Activated naive CD4-positive, alpha-beta T cell treated with anti-CD3 and anti-CD28 coated beads for 36 hours (primary cell): ENCODE measurements at places on chromosomes 5 and 9. TPM values are rescaled to one million over a fixed set of nuclear protein-coding genes. Genes with fewer than 3 reads are reported as not detected.
A peak's percentile ranks its signal among the peaks of the same experiment; 100 is the strongest.

DNA sequence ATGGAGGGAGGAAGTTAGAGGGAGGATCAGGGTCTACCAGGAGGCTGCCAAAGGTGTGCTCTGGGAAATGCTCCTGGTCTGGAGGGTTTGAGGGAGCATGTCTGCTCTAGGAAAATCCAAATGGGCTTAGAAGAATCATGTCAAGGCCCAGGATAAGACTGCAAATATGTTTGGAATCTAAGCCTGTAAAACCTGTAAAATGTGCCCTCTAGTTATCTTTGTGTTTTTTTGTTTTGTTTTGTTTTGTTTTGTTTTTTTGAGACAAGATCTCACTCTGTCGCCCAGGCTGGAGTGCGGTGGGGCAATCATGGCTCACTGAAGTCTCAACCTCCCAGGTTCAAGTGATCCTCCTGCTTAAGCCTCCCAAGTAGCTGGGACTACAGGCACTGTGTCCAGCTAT lies 135.4 kb downstream of the FGF1 start:
- H3K27me3 ChIP-seq = peaks cover 21% of the 10 kb centered on the region
- no peak overlapping the region for H3K27ac ChIP-seq
- DNase-seq = no peak
- peaks cover 13% of the 10 kb centered on the region for H3K4me1 ChIP-seq
- H3K36me3 ChIP-seq = no peaks in the 10 kb centered on the region

DNA sequence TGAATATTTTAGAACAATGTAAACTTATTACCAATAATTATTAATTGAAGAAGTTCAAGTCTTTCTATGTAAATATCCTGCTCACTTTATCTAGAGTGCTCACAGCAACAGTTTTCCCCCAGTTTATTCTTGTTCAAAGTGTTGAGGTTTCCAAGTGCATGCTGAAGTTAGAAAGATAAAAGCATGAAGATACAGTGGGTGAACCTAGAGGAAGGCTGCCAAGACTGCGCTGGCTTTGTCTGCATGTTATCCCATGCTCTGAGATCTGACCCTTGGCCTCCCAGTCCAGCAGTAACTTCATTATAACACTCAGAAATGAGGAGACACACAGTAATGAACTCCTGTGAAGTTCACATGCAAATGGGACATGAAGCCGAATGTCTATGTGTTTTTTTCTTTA lies 76.0 kb upstream of the PIP5K1B start:
- no peak overlapping the region for H3K4me3 ChIP-seq
- H3K27me3 ChIP-seq = no peaks in the 10 kb centered on the region
- no peaks in the 10 kb centered on the region for H3K36me3 ChIP-seq
- DNase-seq = no peak
- no peak overlapping the region for H3K27ac ChIP-seq

GRCh38 chr5:157308836-157309465 lies 43.0 kb downstream of the CYFIP2 start:
- DNase-seq = peak; percentile 44
- peaks cover 60% of the 10 kb centered on the region for H3K36me3 ChIP-seq

GRCh38 chr5:73199671-73200070 lies 26.7 kb downstream of the TMEM174 start:
- no peaks in the 10 kb centered on the region for H3K36me3 ChIP-seq
- peaks cover 65% of the 10 kb centered on the region for H3K27me3 ChIP-seq

GRCh38 chr5:96065685-96066385 lies 104.2 kb upstream of the ELL2 start:
- H3K4me3 ChIP-seq = no peak overlapping the region
- peaks cover 31% of the 10 kb centered on the region for H3K4me1 ChIP-seq
- peak; percentile 37 for DNase-seq
- no peaks in the 10 kb centered on the region for H3K36me3 ChIP-seq

GRCh38 chr9:35629597-35629996 lies 11.4 kb upstream of the CD72 start:
- H3K36me3 ChIP-seq = no peaks in the 10 kb centered on the region
- H3K4me3 ChIP-seq = no peak overlapping the region
- H3K27me3 ChIP-seq = no peaks in the 10 kb centered on the region
- H3K4me1 ChIP-seq = no peaks in the 10 kb centered on the region
- no peak overlapping the region for H3K27ac ChIP-seq

DNA sequence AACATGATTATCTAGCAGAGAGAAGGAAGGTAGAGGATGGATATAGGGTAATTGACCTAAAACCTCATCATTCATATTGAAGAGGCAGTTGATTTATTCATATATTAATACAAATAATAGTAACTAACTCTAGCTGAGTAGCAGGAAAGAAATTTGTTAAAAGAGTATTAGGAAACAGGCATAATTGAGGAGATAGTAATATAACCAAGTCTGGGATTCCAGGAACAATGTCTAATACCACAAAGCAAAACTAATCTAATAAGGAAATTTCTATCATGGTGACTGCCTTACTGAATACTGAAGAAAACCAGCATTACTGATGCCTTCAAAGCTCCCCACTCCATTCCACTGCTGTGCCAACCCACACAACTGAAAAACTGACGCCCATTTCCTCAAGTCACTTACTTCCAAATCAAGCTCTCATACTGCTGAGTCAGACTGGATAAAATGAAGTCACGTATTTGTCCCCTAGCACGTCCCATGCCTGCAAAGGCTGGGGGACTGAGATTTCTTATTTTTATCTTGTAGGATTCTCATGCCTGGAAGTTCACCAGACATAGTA lies 153.9 kb downstream of the SMC2 start:
- no peaks in the 10 kb centered on the region for H3K36me3 ChIP-seq
- H3K27ac ChIP-seq = no peak overlapping the region
- no peaks in the 10 kb centered on the region for H3K27me3 ChIP-seq

DNA sequence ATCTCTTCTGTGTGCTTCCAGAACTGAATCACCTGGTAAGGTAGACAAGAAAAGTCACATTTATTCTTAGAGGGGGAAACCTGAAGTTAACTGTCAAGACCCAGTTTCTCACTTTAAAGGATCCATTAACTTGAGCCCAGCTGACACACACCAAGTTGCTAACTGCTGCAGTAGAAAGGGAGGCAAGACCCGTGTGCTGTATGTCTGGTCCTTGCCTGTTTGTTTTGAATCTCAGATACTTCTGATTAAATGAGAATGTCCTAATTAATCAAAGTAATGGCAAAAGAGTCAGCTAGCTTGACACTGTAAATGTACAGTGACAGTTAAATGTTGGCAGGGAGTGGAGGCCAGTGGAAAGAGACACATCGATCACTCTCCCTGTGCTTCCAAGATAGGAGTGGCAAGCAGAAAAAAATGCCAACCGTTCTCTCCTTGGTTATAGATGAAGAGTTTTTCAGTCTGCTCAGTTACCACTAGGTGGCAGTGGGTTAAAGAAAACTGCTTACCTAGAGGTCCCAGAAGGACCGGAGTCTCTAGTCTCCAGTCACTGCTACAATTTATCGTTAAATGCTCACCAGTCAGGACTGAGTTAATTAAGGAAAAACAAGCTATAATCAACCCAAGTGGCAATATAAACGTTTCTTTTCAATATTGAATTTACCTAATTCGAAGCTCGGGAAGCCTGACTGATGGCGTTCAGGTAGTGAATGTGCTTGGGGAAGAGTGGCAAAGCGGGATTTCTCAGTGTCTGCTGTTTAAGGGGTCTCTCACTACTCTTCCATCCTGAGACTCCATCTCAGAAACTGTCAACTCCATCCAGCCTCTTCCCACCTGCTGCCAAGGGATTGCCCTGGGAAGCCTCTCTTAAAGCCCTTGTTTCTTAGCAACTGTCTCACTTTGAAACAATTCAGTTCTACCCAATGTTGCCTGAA lies 18.4 kb downstream of the LSM11 start:
- H3K4me3 ChIP-seq = no peak overlapping the region
- H3K4me1 ChIP-seq = peaks cover 7% of the 10 kb centered on the region
- peak; percentile 35 for DNase-seq
- H3K36me3 ChIP-seq = peaks cover 3% of the 10 kb centered on the region
- H3K27me3 ChIP-seq = no peaks in the 10 kb centered on the region

- no peak for DNase-seq
- H3K27me3 ChIP-seq = no peaks in the 10 kb centered on the region
- no peaks in the 10 kb centered on the region for H3K4me1 ChIP-seq
- H3K4me3 ChIP-seq = no peak overlapping the region
These were observed 31.2 kb downstream of the ZNF618 start for GRCh38 chr9:113907282-113907681.

- no peaks in the 10 kb centered on the region for H3K27me3 ChIP-seq
- H3K27ac ChIP-seq = no peak overlapping the region
- DNase-seq = no peak
- H3K36me3 ChIP-seq = no peaks in the 10 kb centered on the region
These were observed 599.0 kb downstream of the CSNK1G3 start for GRCh38 chr5:124110942-124111341.

GRCh38 chr5:87182649-87183048 lies 85.0 kb upstream of the RASA1 start:
- no peak overlapping the region for H3K27ac ChIP-seq
- no peaks in the 10 kb centered on the region for H3K27me3 ChIP-seq
- no peaks in the 10 kb centered on the region for H3K36me3 ChIP-seq
- H3K4me1 ChIP-seq = peaks cover 20% of the 10 kb centered on the region

GRCh38 chr9:125966959-125967711 lies 220.0 kb downstream of the PBX3 start:
- peaks cover 3% of the 10 kb centered on the region for H3K4me1 ChIP-seq
- no peak for DNase-seq
- H3K4me3 ChIP-seq = no peak overlapping the region

DNA sequence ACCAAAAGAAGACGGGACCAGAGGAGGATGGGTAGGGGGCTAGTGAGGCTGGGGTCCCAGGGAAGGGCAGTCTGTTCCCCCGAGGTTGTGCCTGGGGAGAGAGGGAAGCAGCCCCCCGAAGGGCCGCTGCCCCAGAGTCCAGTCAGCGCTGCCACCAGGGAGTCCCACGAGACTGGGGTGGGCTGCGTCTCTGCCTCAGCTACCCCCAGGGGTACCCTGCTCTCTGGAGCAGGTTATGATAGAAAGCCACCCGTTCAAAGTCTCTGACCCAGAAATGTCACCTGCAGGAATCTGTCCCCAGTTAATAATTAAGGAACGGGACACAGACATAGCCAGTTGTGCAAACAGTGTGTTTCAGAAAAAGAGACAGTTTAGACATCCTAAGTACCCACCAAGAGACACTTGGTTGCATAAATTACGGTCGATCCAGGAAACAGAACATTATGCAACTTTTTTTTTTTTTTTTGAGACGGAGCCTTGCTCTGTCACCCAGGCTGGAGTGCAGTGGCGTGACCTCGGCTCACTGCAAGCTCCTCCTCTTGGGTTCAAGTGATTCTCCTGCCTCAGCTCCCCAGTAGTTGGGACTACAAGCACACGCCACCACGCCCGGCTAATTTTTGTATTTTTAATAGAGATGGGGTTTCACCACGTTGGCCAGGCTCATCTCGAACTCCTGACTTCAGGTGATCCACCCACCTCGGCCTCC lies 10.7 kb upstream of the AGPAT2 start:
- no peak for DNase-seq
- H3K27me3 ChIP-seq = peaks cover 9% of the 10 kb centered on the region
- H3K4me1 ChIP-seq = peaks cover 18% of the 10 kb centered on the region
- no peak overlapping the region for H3K27ac ChIP-seq
- H3K36me3 ChIP-seq = no peaks in the 10 kb centered on the region
- H3K4me3 ChIP-seq = no peak overlapping the region

DNA sequence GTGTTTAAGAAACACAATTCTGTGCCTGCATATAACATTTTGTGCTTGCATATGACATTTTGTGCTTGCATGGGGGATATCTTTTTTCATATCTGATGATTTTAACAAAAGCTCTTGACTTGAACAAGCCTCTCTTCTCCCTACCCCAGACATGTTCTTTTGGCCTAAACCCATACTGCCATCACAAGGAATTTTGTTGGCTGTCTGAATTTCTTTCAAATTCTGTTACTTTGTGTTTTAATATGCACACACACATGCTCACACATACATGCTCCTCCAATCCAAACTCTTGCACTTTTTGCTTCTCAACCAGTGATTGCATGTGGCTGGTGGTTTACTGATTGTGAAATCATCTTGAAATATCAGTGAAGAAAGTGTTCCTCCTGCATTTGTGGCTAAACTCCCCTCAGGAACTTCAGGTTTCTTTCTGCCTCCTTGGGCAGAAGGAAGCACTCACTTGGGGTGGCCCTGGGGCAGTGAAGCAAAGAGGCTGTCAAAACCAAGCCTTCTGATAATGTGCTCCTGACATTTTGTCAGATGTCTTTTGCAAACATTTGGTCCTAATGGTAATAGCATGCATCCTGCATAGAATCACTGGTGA lies 377.2 kb upstream of the KLF4 start:
- H3K4me3 ChIP-seq = no peak overlapping the region
- no peak overlapping the region for H3K27ac ChIP-seq
- DNase-seq = no peak
- H3K4me1 ChIP-seq = no peaks in the 10 kb centered on the region
- no peaks in the 10 kb centered on the region for H3K36me3 ChIP-seq

GRCh38 chr5:56674441-56674840 lies 140.9 kb upstream of the MAP3K1 start:
- peaks cover 22% of the 10 kb centered on the region for H3K4me1 ChIP-seq
- no peaks in the 10 kb centered on the region for H3K27me3 ChIP-seq
- no peak for DNase-seq
- no peaks in the 10 kb centered on the region for H3K36me3 ChIP-seq
- no peak overlapping the region for H3K27ac ChIP-seq

DNA sequence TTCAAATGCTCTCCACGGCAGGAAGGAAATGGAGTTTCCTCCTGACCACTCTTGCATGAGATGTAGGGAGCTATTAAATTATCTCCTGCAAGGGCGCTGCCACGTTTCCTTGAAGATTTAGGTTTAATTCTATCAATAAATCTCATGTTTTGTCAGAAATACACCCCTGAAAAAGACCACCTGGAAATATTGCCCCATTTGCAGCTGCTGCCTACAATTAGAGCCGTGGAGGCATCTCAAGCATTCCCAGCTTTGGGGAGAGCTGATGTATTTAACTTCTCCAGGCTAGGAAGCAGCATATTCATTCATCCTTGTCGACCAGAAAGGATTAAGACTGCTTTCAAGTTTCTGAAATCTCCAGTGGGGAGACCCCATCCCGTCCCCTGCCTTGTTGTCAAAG lies 40.5 kb downstream of the CCNJL start:
- no peak overlapping the region for H3K27ac ChIP-seq
- no peaks in the 10 kb centered on the region for H3K36me3 ChIP-seq
- peaks cover 4% of the 10 kb centered on the region for H3K4me1 ChIP-seq

Gene IFNK
- total RNA-seq = not detected

Gene ZNG1F
- total RNA-seq = 11.5 TPM

Gene CCIN
- not detected for total RNA-seq

Gene ANKRD34B
- not detected for total RNA-seq

Gene ARSB
- 7.0 TPM for total RNA-seq

Gene ARL14EPL
- not detected for total RNA-seq

Gene IFNA21
- not detected for total RNA-seq

Gene ORM2
- total RNA-seq = not detected

Gene PCA3
- not detected for total RNA-seq

Gene C5orf58
- total RNA-seq = not detected
